Neural crest cell (in vitro differentiated cells): ENCODE measurements at places on chromosomes 7 and 10. TPM values are rescaled to one million over a fixed set of nuclear protein-coding genes. Genes with fewer than 3 reads are reported as not detected.

CAMK2G gene
- total RNA-seq: 25.5 and 25.7 TPM in 2 replicates

HSPB1 gene
- total RNA-seq: 57.1 and 67.2 TPM in 2 replicates

TPK1 gene
- total RNA-seq: 3.3 and 4.0 TPM in 2 replicates

PITX3 gene
- not detected in 2 replicates for total RNA-seq

TRPV5 gene
- total RNA-seq: 0.07 TPM in 1 of 2 replicates, not detected in the other

CTBP2 gene
- 127 TPM in 2 replicates for total RNA-seq

TMEM270 gene
- not detected in 2 replicates for total RNA-seq

GCC1 gene
- total RNA-seq: 15.3 and 16.4 TPM in 2 replicates

ANKRD30A gene
- total RNA-seq: not detected in 2 replicates

TSPAN33 gene
- 15.9 and 16.7 TPM in 2 replicates for total RNA-seq

ABCC2 gene
- 5.9 and 6.2 TPM in 2 replicates for total RNA-seq

KCND2 gene
- total RNA-seq: 0.59 and 0.61 TPM in 2 replicates

OPN1SW gene
- total RNA-seq: not detected in 2 replicates

CAV2 gene
- 1.6 and 1.9 TPM in 2 replicates for total RNA-seq

CYP2C8 gene
- total RNA-seq: 2.5 and 2.8 TPM in 2 replicates

NME8 gene
- not detected in 2 replicates for total RNA-seq

ALDH18A1 gene
- 172 and 182 TPM in 2 replicates for total RNA-seq

CHCHD2 gene
- 318 and 330 TPM in 2 replicates for total RNA-seq

INMT gene
- total RNA-seq: 0.34 and 0.77 TPM in 2 replicates

CPA2 gene
- total RNA-seq: 0.55 and 1.2 TPM in 2 replicates

SHTN1 gene
- total RNA-seq: 10.0 and 10.5 TPM in 2 replicates

NUTM2E gene
- 1.6 and 2.0 TPM in 2 replicates for total RNA-seq

GSTO2 gene
- total RNA-seq: 0.27 and 0.58 TPM in 2 replicates

SLC13A1 gene
- not detected in 2 replicates for total RNA-seq

MINDY3 gene
- 21.5 and 22.9 TPM in 2 replicates for total RNA-seq

CH25H gene
- total RNA-seq: not detected in 2 replicates

EMX2 gene
- total RNA-seq: 1.0 and 1.1 TPM in 2 replicates

DPCD gene
- 29.6 and 35.5 TPM in 2 replicates for total RNA-seq

FRMPD2 gene
- 0.26 TPM in 1 of 2 replicates, not detected in the other for total RNA-seq

OR2A42 gene
- 0.14 TPM in 1 of 2 replicates, not detected in the other for total RNA-seq

TMEM140 gene
- total RNA-seq: 0.12 TPM in 1 of 2 replicates, not detected in the other

CADPS2 gene
- total RNA-seq: 3.1 and 3.7 TPM in 2 replicates

KNDC1 gene
- total RNA-seq: 4.0 and 5.5 TPM in 2 replicates

LIPJ gene
- not detected in 2 replicates for total RNA-seq

PRKAR2B gene
- total RNA-seq: 14.2 and 14.4 TPM in 2 replicates

STK31 gene
- 0.58 and 0.82 TPM in 2 replicates for total RNA-seq

UCMA gene
- not detected in 2 replicates for total RNA-seq

FXYD4 gene
- not detected in 2 replicates for total RNA-seq

ACTL6B gene
- total RNA-seq: 2.4 and 3.1 TPM in 2 replicates
